Activated CD8-positive, alpha-beta T cell treated with anti-CD3 and anti-CD28 coated beads for 36 hours (primary cell): ENCODE measurements at places on chromosomes 12 and 14. TPM values are rescaled to one million over a fixed set of nuclear protein-coding genes. Genes with fewer than 3 reads are reported as not detected.

- no peaks in the 10 kb centered on the region for H3K4me1 ChIP-seq
- H3K27me3 ChIP-seq: peaks cover 10% of the 10 kb centered on the region
- no peaks in the 10 kb centered on the region for H3K36me3 ChIP-seq
Measured at GRCh38 chr12:103712216-103712615, 125.1 kb downstream of the STAB2 start.

GRCh38 chr12:1083889-1084262 is 92.9 kb downstream of the ERC1 start:
- H3K27me3 ChIP-seq: no peaks in the 10 kb centered on the region
- no peaks in the 10 kb centered on the region for H3K36me3 ChIP-seq
- H3K27ac ChIP-seq: no peak overlapping the region
- no peak overlapping the region for H3K4me3 ChIP-seq

GRCh38 chr12:27284751-27285150 is 40.7 kb downstream of the STK38L start:
- DNase-seq: no peak
- H3K4me3 ChIP-seq: no peak overlapping the region
- H3K4me1 ChIP-seq: peaks cover 8% of the 10 kb centered on the region
- no peak overlapping the region for H3K27ac ChIP-seq

DNA sequence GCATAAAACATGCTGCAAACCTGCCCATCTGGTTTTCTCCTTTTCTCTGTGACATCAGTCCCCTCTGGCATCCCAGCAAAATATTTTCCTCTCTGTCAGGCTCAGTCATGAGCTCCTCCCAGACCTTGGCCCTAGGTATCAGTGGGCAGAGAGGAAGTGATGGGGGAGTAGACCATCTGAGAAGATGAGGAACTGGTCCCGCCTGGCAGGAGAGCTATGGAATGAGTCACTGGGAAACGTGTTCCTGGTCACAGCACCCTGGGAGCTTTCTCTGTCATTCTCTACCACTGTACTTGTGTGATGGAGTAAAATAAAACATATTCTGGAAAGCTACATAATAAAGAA is 5.0 kb upstream of the SRSF9 start:
- H3K27me3 ChIP-seq: no peaks in the 10 kb centered on the region
- H3K36me3 ChIP-seq: no peaks in the 10 kb centered on the region
- peaks cover 14% of the 10 kb centered on the region for H3K4me1 ChIP-seq
- H3K4me3 ChIP-seq: no peak overlapping the region

- H3K4me3 ChIP-seq: no peak overlapping the region
- no peaks in the 10 kb centered on the region for H3K4me1 ChIP-seq
- no peak for DNase-seq
Measured at GRCh38 chr12:78199926-78200325, 369.2 kb downstream of the NAV3 start.

GRCh38 chr12:16218934-16219751 is 58.3 kb downstream of the SLC15A5 start:
- DNase-seq: no peak
- H3K27me3 ChIP-seq: no peaks in the 10 kb centered on the region
- H3K4me3 ChIP-seq: no peak overlapping the region
- H3K27ac ChIP-seq: no peak overlapping the region

DNA sequence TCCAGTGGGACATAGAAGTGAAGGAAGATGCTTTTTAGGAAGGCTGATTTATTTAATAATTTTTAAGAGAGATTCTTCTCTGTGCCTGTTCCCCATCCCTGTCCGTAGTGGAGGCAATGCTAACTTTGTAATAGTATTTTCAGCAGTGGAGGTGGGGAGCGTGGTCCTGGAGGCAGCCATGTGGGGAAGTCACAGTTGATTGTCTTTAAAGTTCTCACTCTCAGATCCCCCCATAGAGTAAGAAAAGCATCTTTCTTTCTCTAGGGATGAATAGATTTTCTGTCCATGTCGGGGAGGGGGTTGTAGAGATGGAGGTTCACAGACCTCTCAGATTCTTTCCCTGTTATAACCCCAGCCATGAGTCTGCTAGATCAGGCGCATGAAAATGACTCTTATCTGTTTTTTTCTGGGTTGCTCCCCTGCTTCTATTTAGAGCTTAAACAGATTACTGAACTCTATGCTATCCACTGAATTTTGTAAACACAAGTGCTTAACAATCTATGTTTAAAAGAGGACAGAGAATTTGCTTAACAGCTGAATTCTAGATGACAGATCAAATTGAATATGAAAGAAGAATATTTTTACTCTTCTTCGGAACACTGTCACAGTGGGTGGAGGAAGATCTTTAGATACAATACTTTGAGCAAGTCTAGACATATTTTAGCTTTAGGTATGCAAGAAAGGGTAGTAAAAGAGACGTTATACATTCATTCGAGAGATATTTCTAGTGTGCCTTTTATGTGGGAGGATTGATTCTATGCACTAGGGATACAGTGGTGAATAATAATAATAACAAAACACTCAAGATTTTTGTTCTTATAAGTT is 25.3 kb downstream of the TMEM117 start:
- no peak overlapping the region for H3K4me3 ChIP-seq
- no peaks in the 10 kb centered on the region for H3K4me1 ChIP-seq
- H3K27ac ChIP-seq: no peak overlapping the region
- no peaks in the 10 kb centered on the region for H3K27me3 ChIP-seq
- DNase-seq: no peak

DNA sequence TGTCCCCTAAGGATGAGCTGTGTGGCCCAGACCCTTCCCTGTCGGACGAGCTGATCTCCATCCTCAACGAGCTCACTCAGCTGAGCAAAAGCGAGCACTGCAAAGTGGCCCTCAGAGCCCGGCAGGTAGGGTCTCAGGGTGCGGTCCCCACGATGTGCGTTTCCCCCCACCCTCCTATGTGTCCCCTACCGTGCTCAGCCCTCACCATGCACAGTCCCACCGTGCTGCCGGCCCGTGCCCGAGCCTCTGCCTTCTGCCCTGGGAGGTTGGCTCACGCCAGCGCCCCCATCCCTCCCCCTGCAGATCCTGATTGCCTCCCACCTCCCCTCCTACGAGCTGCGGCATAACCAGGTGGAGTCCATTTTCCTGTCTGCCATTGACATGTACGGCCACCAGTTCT is 86.6 kb downstream of the FOXN4 start:
- no peaks in the 10 kb centered on the region for H3K27me3 ChIP-seq
- no peak for DNase-seq
- H3K4me1 ChIP-seq: no peaks in the 10 kb centered on the region
- no peaks in the 10 kb centered on the region for H3K36me3 ChIP-seq
- no peak overlapping the region for H3K4me3 ChIP-seq

GRCh38 chr12:28975564-28976340 is 173.3 kb upstream of the FAR2 start:
- DNase-seq: no peak
- no peaks in the 10 kb centered on the region for H3K36me3 ChIP-seq
- no peak overlapping the region for H3K4me3 ChIP-seq
- H3K27ac ChIP-seq: no peak overlapping the region
- peaks cover 13% of the 10 kb centered on the region for H3K27me3 ChIP-seq

DNA sequence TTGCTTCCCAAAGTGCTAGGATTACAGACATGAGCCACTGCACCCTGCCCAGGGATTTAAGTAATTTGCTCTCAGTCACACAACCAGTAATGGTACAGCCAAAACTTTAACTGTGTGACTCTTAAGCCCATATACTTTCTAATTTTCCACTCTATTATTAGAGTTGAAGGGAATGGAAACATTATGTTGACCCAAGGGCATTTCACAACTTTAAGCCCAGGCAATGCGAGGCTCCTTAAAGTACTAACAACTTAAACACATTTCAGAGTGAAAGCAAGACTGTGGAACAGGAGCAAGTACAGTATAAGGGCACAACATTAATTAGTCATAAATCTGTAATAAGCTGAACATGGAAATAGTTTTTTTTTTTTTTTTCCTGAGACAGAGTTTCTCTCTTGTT is 39.8 kb downstream of the BAZ1A start:
- no peak overlapping the region for H3K27ac ChIP-seq
- DNase-seq: no peak
- H3K36me3 ChIP-seq: peaks cover 22% of the 10 kb centered on the region
- H3K27me3 ChIP-seq: no peaks in the 10 kb centered on the region

GRCh38 chr12:117486840-117487659 is 125.6 kb upstream of the NOS1 start:
- H3K36me3 ChIP-seq: no peaks in the 10 kb centered on the region
- no peaks in the 10 kb centered on the region for H3K4me1 ChIP-seq
- DNase-seq: no peak
- no peak overlapping the region for H3K27ac ChIP-seq

DNA sequence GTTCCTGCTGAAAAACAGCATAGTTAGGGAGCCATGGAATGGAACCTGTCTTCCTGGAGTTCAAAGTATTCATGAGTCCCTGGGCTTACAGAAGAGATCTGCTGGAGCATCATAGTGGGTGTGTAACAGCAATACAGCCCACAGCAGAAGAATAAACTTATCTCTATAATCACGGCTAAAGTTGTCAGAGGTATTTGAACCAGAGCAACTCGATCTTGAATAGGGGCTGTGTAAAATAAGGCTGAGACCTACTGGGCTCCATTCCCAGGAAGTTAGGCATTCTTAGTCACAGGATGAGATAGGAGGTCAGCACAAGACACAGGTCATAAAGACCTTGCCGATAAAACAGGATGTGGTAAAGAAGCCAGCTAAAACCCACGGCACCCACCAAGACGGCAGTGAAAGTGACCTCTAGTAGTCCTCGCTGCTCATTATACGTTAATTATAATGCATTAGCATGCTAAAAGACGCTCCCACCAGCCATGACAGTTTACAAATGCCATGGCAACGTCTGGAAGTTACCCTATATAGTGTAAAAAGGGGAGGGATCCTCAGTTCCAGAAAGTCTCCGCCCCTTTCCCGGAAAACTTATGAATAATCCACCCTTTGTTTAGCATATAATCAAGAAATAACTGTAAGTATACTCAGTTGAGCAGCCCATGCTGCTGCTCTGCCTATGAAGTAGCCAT is 223.4 kb downstream of the PCNX1 start:
- H3K27me3 ChIP-seq: peaks cover 2% of the 10 kb centered on the region
- H3K4me1 ChIP-seq: peaks cover 9% of the 10 kb centered on the region
- H3K27ac ChIP-seq: no peak overlapping the region
- no peaks in the 10 kb centered on the region for H3K36me3 ChIP-seq

GRCh38 chr12:120037851-120038250 is 48.8 kb downstream of the BICDL1 start:
- peaks cover 26% of the 10 kb centered on the region for H3K4me1 ChIP-seq
- H3K36me3 ChIP-seq: peaks cover 30% of the 10 kb centered on the region
- H3K4me3 ChIP-seq: no peak overlapping the region
- H3K27ac ChIP-seq: no peak overlapping the region
- no peaks in the 10 kb centered on the region for H3K27me3 ChIP-seq
- no peak for DNase-seq

DNA sequence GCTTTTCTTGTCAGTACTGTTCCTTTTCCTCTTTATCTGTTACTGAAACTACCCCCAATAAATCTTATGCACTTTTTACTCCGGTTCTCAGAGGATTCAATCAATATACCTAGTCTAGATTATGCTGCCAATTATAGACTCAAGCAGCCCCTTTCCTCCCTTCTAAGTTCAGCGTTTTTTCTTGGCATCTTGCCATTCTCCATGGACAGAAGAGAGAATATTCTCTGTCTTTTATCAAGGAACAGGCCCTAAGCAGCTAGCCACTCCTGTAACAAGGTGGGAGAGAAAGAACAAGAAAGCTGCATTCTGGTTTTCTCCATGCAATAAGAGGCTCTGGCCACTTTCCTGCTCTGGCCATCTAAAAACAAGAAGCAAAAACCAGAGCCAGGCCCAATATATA is 263.0 kb upstream of the ALG10 start:
- H3K4me1 ChIP-seq: no peaks in the 10 kb centered on the region
- H3K27ac ChIP-seq: no peak overlapping the region
- H3K36me3 ChIP-seq: no peaks in the 10 kb centered on the region
- H3K4me3 ChIP-seq: no peak overlapping the region
- no peaks in the 10 kb centered on the region for H3K27me3 ChIP-seq
- DNase-seq: no peak

DNA sequence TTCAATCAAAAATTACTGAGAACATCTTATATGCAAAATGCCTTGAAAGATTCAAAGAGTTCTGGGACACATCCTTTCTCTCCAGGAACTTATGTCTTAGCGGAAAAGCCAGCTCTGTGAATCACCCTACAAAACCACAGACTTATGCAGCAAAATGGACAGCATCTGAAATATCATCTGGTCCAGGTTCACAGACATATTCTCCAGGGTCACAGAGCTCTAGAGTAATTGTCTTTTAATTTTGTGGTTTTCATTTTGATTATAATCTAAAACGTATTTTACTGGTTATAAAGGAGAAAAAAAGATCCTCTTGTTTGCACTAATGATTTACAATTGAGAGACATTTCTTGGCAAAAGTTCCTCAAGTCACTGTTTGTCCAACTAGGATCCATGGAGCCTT is 246.2 kb downstream of the MSRB3 start:
- no peaks in the 10 kb centered on the region for H3K4me1 ChIP-seq
- H3K4me3 ChIP-seq: no peak overlapping the region
- no peak for DNase-seq
- no peaks in the 10 kb centered on the region for H3K36me3 ChIP-seq
- H3K27ac ChIP-seq: no peak overlapping the region
- H3K27me3 ChIP-seq: no peaks in the 10 kb centered on the region

DNA sequence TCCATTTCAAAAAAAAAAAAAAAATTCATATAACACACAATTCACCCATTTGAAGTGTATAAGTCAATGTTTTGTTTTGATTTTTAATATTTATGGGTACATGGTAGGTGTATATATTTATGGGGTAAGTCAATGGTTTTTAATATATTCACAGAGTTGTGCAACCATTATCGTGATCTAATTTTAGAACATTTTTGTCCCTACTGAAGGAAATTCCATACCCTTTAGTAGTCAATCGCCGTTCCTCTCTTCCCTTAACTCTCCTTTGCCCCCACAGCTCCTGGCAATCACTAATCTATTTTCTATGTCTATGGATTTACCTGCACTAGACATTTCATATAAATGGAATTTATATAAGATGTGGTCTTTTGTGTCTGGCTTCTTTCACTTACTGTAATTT is 92.8 kb downstream of the TRAFD1 start:
- H3K27ac ChIP-seq: no peak overlapping the region
- H3K36me3 ChIP-seq: peaks cover 6% of the 10 kb centered on the region
- H3K27me3 ChIP-seq: no peaks in the 10 kb centered on the region
- H3K4me1 ChIP-seq: no peaks in the 10 kb centered on the region
- no peak for DNase-seq

DNA sequence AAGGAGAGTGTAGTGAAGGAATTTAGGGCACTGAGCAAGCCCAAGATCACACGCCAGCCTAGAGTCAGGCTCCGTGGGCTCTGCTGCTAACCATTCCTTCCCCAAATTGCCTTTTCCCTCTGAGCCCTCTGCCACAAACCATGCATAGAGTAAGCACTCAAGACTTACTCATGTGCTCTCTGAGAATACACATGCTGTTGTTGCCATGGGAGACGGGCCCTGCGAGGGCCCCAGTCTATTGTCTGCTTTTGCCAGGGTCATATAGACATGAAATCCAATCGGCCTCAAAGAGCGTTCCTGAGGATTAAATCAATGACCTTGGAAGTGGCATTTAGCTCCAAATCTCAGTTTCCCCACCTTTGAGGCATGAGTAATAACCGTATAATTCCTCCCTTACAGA is 48.7 kb upstream of the WSCD2 start:
- H3K4me1 ChIP-seq: no peaks in the 10 kb centered on the region
- no peak overlapping the region for H3K27ac ChIP-seq
- peaks cover 18% of the 10 kb centered on the region for H3K27me3 ChIP-seq
- no peak overlapping the region for H3K4me3 ChIP-seq

EIF2S3B gene
- 3.3 TPM for total RNA-seq

OAS2 gene
- 95.7 TPM for total RNA-seq

OAS1 gene
- 26.8 TPM for total RNA-seq

RAPGEF3 gene
- 0.56 TPM for total RNA-seq

ANO2 gene
- not detected for total RNA-seq

DNAJC22 gene
- not detected for total RNA-seq

CACNA1C gene
- total RNA-seq: 0.02 TPM

AQP6 gene
- total RNA-seq: not detected

BICDL1 gene
- total RNA-seq: 103 TPM

ZNF140 gene
- 12.3 TPM for total RNA-seq

NELL2 gene
- 99.7 TPM for total RNA-seq
